Activated T-helper 1 cell treated with anti-CD3 and anti-CD28 coated beads, Interleukin-12 subunit alpha, Interleukin-12 subunit beta, Interleukin-2, Interleukin-4 antibody, amounts not matched to agents 30 ng/mL and 10 ng/mL and 1 ng/mL, durations not matched to agents 14 hours and 24 hours and 36 hours (primary cell): ENCODE measurements at places on chromosomes 13 and 19. TPM values are rescaled to one million over a fixed set of nuclear protein-coding genes. Genes with fewer than 3 reads are reported as not detected.

DNA sequence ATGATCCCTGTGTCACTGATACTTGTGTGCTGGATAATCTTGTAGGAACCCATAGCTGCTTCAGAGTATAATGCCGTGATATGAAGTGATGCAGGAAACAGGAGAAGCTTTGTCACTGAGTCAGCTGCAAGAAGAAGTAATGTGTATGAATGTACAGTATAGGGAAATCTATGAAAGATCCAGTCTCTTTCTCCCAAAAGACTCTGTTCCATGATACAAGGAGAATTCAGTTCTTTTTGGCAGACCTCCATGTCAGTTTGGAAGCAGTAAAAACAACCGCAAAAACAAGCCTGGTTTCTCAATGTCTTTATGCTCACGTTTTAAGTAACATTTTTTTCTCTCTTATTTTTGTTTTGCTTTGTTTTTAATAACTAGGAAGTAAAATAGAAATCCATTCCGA lies 33.9 kb downstream of the PCDH17 start:
- no peak overlapping the region for H3K27ac ChIP-seq
- DNase-seq = no peak
- no peaks in the 10 kb centered on the region for H3K4me1 ChIP-seq
- no peaks in the 10 kb centered on the region for H3K36me3 ChIP-seq

GRCh38 chr13:29743201-29743786 lies 107.1 kb downstream of the UBL3 start:
- H3K27me3 ChIP-seq = peaks cover 7% of the 10 kb centered on the region
- H3K4me1 ChIP-seq = no peaks in the 10 kb centered on the region
- H3K4me3 ChIP-seq = no peak overlapping the region
- H3K36me3 ChIP-seq = no peaks in the 10 kb centered on the region
- no peak for DNase-seq

- H3K36me3 ChIP-seq = peaks cover 8% of the 10 kb centered on the region
- no peak for DNase-seq
- H3K27ac ChIP-seq = no peak overlapping the region
- no peaks in the 10 kb centered on the region for H3K4me1 ChIP-seq
These were observed 23.6 kb downstream of the AP3D1 start for GRCh38 chr19:2127758-2128157.

DNA sequence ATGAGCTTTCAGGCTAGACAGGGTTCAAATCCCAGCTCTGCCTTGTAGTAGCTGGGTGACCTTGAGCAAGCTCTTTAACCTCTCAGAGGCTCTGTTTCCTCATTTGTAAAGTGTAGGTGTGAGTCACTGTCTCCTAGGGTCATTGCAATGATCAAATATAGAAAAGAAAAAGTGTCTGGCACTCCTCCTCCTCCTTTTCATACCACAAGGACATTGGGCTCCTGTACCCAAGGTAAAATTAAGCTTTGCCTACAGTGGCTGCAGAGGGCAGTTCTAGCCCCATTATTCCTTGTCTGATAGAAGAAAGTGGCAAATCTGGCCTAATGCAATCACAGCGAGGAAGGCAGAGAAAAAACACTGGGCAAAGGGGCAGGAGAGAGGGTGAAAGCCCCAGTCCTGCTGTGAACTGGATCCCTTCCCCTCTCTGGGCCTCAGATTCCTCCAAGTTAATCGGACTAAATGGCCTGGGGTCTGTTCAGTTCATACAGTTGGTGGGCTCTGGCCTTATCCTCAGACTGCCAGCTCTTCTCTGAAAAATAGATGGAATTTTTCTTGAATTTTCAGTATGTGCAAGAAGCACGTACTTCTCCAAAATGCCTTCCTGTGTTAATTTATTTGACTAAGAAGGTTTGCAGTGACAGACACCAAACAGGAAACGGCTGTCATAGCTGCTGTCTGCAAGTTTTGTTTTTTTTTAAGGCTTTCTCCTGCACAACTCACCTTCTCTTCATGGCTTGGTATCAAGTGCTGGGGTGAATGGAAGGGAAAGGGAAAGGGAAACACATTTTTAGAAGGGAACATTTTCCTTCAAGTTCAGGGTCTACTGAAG lies 35.3 kb downstream of the RGCC start:
- no peaks in the 10 kb centered on the region for H3K27me3 ChIP-seq
- H3K4me1 ChIP-seq = peaks cover 81% of the 10 kb centered on the region

Gene ZNF627
- total RNA-seq = 4.3 and 5.2 TPM in 2 replicates

Gene CYTH2
- total RNA-seq = 35.9 and 37.1 TPM in 2 replicates

Gene IZUMO2
- not detected in 2 replicates for total RNA-seq

Gene ZNF93
- total RNA-seq = 6.8 and 7.2 TPM in 2 replicates
